Activated CD8-positive, alpha-beta T cell treated with anti-CD3 and anti-CD28 coated beads for 36 hours (primary cell): ENCODE measurements at places on chromosomes 2 and 18. TPM values are rescaled to one million over a fixed set of nuclear protein-coding genes. Genes with fewer than 3 reads are reported as not detected.
A peak's percentile ranks its signal among the peaks of the same experiment; 100 is the strongest.

The ATP6V1B1 gene
- not detected for total RNA-seq

GRCh38 chr2:231684314-231685223 is 23.8 kb upstream of the PTMA start:
- DNase-seq: no peak

- DNase-seq: no peak
Measured at GRCh38 chr18:73638709-73639108, 508.9 kb downstream of the FBXO15 start.

- DNase-seq: no peak
Measured at GRCh38 chr2:42425697-42426096, 64.7 kb upstream of the COX7A2L start.

- no peak for DNase-seq
Measured at GRCh38 chr2:206555721-206556120, 86.6 kb upstream of the FAM237A start.

GRCh38 chr18:30177056-30177455 is 865.5 kb downstream of the DSC3 start:
- no peak for DNase-seq

DNA sequence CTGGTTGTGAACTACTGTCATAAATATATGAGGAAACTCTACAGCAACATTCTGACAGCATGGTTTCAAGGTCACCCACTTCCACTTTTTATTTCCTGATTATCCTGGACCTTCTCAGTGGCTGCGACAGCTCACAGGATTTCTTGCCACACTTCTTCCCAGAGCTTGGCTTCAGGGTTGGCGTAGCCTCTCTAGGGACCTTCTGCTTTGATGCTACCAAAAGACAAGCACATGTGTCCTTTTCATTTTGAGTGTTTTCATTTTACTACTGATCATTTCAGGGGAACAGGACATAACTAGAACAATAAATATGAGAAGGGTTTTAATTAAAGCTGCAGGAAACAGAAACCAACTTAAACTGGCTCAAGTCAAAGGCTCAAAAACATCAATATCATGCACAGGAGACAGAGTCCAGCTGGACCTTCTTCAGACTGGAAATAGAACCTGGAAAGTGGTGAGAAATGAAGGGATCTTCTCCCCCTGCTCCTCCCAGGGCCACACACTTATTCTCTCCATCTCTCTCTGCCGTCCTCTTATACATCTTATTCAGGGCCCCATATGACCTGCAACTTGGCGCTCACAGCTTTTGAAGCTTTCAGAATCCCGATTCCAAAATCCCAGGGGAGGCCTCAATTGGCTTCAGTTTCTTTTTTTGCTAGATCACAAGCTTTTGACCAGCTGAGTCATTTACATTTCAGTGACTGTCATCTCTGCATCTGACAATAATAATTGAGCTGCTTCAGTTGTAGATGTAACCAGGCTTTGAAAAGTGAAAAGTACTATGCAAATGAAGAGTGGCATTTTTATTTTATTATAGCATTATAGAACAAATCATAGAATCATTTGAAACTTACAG is 9.7 kb downstream of the VIT start:
- no peak for DNase-seq

DNA sequence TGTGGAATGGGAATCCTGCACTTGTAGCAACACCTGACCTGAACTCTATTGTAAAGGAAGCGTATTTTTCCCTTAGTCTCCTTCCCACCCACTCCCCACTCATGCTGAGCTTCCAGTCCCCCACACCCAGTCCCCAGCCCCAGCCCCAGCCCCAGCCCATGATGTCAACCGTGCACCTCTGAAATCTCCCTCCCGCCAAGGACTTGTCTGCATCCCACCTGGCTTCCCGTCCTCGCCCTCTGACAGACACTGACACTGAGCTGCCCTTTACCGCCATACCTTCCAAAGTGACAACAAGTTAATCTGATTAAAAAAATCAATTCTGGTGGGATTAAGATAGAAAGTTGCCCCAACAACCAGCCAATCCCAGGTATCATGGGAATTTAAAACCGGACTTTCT is 213.6 kb upstream of the CELF4 start:
- no peak for DNase-seq

DNA sequence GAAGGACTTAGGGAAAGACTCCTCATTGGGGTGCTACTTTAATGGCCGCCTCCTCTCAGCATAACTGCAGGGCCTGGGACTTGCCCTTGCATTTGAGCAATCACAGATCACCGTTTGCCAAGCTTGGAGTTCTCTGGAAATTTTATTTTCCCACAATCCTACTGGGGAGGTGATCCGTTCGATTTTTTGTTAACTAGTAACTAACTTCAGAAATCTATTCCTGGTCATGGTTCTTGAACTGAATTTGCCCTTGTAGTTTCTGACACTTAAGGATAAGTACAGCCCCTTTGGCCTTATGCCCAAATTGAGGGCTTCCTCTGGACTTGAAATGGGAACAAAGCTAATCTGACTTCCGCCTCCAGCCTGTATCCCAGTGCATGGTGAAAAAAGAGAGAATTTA is 60.5 kb upstream of the ST3GAL5 start:
- no peak for DNase-seq

DNA sequence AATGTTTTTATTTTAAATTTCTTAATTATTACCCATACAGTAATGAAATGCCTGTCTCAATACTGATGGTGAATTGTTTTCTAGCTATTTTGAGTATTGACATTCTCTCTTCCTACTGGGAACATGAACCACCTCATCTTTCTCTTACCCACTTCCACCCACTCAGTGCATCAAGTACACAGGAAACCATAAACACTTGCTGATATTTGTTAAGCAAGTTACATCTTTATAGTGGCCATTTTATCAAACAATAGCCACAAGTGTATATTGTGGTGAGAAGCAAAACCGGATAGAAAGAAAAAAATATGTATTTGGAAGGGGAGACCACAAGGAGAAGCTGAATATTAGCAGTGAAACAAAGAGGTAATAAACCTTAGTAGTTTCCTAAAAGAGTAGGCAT is 368.1 kb upstream of the HNRNPA3 start:
- no peak for DNase-seq

The GALNT14 gene
- 1.9 TPM for total RNA-seq

DNA sequence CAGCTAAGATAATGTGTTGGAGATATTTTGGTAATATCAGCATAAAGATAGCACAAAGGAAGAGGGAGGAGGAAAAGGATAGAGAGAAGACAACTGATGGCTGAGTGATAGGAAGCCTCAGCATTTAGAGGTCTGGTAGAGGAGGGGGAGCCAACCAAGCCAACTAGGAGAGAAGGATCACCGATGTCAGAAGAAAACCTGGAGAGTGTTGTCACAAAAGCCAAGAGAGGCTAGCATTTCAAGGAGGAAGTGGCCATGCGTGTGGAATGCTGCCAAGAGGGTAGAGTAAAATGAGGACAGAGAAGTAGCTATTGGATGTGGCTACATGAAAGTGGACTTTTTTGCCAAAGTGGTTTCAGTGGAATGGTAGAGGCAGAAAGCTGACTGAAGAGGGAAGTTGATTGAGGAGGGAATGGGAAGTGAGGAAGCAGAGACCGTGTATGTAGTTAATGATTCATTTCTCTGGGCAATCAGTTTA is 34.3 kb downstream of the LCLAT1 start:
- DNase-seq: no peak

The LYG1 gene
- total RNA-seq: 0.54 TPM

The TFCP2L1 gene
- total RNA-seq: not detected

The GKN1 gene
- total RNA-seq: not detected

The NCKAP5 gene
- total RNA-seq: not detected

- DNase-seq: peak; percentile 77
Measured at GRCh38 chr2:232292395-232293154, 86.0 kb upstream of the ALPP start.

DNA sequence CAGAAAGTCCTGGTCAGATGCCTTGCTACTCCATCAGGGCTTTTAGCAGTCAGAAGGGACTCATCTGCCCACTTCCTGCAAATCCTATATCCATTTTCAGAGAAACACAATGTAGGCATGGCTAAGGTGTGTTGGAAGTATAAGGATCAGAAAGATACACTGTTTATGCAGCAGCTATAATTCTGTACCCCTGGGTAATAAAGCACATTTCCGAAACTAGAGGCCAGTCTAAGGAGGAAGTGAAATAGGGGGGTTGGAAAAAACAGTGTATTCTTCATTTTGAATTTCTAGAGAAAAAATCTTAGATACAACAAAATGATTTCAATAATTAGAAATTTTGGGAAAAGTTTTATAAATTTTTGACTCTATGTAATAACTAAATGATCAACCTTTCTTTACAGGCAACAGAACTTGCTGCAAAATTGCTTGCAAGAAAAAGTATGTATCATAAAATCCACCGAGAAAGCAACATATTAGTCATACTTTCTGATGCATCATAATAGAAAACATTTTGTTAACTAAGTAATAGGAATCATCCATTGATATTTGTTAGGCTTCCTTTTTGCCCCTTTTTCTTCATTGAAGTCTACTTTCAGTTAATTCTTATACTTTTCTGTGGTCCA is 47.4 kb downstream of the FSIP2 start:
- no peak for DNase-seq

The SP140L gene
- 43.7 TPM for total RNA-seq

DNA sequence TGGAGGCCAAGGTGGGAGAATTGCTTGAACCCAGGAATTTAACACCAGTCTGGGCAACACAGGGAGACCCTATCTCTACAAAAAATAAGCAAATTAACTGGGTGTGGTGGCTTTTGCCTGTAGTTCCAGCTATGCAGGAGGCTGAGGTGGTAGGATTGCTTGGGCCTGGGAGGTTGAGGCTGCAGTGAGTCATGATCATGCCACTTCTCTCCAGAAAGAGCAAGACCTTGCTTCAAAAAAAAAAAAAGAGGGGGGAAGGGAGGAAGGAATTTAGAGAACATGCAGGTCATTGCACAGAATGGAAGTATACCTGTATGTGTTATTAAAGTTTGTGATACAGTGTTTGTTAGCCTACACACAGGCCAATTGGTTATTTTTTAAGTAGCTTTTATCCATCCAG is 25.8 kb downstream of the PKP4 start:
- no peak for DNase-seq

The ALKAL2 gene
- not detected for total RNA-seq

GRCh38 chr2:22270341-22270740 is 1114.6 kb upstream of the KLHL29 start:
- no peak for DNase-seq
